ENCODE measurements at places on chromosomes 12 and 14. TPM values are rescaled to one million over a fixed set of nuclear protein-coding genes. Genes with fewer than 3 reads are reported as not detected.

DNA sequence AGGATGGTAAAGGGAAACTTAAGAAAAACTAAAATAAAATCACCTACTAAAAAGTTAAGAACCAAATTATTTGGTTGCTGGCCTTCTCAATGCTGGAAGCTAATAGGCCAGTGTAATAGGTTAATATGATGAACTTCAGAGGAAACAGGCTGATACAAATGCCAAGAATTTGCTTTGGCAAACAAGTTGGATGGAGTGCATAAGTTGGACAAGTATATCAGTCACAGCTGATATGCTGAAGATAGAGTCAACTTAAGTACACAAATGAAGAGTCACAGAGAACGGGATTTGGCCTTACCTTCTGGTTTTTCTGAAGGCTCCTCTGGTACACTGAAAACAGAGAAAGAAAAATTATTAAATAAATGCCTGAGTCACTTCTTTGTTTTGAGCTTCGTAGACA lies 48.2 kb downstream of the ZFYVE26 start:
- DNase-seq, result no peak

GRCh38 chr12:111150360-111150759 lies 218.5 kb downstream of the PHETA1 start:
- no peak for DNase-seq

- no peak for DNase-seq
Measured at GRCh38 chr14:55212634-55213033, 21.2 kb upstream of the DLGAP5 start.

The PARP2 gene
- 15.8 TPM for total RNA-seq
